Astrocyte (in vitro differentiated cells and primary cell): ENCODE measurements at places on chromosomes 4 and X. TPM values are rescaled to one million over a fixed set of nuclear protein-coding genes. Genes with fewer than 3 reads are reported as not detected.

Gene SERPINA7
- total RNA-seq: not detected in 2 replicates

Gene TMPRSS11A
- not detected in 2 replicates for total RNA-seq

Gene IL15
- total RNA-seq: 3.6 and 4.8 TPM in 2 replicates

Gene HTN1
- total RNA-seq: not detected in 2 replicates

Gene ZNF330
- 28.2 and 32.1 TPM in 2 replicates for total RNA-seq
